ENCODE measurements at places on chromosomes 1 and 21.

DNA sequence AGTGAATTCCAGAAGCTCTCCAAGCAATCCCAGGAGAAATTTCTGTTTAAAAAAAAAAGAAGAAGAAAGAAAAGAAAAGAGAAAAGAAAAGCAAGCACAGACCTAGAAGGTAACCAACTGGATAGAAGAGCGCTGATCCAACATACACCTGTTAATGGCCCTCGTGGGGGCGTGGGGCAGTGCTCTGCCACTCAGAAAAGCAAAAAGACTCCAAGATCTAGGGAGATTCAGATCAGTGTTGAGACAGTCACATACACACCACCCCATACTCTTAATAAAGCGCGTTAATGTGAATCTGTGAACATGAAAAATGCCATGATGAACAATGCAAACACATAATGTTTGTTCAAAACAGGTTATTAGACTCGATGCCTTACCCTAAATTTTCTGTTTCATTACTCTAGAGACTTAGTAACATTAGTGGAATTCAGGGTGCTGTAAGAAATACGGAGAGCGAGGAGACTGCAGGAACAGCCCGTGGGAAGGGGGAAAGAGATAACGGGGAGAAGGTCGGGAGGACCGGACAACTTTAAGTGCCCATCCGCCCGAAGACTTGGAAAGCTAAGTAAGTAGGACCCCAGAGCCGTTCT, 406 bp downstream of the NME7 start:
- no peak for DNase-seq

GRCh38 chr1:92536980-92537884, 50.5 kb upstream of the GFI1 start:
- DNase-seq: no peak

DNA sequence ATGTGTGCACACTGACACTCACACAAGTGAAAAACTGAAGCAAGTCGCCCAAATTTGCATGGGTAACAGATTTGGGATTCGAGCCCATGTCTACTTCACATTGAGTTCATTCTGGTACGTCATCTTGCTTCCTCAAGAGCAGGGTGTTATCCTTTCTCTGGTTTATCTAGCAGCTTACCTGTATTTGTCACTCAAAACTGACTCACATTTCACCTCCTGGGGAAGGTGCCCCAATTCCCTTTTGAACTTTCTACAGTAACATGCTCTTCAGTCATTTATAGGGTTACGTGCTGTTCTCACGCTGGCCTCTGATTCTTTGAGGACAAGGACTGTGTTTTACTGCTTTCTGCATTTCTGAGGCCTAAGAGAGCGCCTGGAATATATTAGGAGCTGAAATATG, 162.8 kb downstream of the PDE4B start:
- DNase-seq: no peak

DNA sequence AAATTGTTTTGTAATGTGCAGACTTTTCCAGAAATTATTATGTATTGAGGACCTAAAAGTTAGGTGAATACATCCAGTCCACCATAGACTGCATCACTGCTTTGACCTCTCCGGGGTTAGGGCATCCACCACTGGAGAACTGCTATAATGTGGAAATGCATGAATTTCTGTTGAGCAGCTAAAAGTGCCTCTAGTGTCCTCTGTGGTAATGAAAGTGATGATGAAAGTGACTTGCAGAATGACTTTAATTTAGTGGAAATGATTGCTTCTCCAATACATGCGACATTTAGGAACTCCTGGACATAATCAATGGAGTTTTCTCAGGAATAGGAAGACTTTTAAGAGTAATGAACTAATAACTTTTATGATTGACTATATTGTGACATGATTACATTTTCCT, 170.8 kb downstream of the LBR start:
- no peak for DNase-seq

DNA sequence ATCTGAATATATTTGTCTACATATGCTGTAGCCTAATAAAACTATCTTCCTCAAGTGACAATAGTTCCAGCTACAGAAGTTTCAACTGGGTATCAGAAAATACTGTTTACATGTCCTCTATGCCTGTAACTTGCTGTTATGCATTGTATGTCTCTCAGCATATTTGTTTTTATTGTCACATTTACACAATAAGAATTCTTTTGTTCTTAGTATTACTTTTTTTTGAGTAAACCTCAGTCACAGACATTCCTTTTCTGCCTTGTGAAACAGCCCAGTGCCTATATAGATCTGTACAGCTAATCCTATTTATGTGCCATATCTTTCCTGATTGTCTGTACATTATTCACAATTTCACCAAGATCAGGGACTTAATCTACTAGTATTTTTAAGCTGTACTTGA, 565.2 kb downstream of the NEGR1 start:
- DNase-seq: no peak

GRCh38 chr1:218863987-218864386, 309.7 kb upstream of the LYPLAL1 start:
- no peak for DNase-seq

GRCh38 chr1:74818661-74819456, 85.9 kb downstream of the TYW3 start:
- DNase-seq: no peak

DNA sequence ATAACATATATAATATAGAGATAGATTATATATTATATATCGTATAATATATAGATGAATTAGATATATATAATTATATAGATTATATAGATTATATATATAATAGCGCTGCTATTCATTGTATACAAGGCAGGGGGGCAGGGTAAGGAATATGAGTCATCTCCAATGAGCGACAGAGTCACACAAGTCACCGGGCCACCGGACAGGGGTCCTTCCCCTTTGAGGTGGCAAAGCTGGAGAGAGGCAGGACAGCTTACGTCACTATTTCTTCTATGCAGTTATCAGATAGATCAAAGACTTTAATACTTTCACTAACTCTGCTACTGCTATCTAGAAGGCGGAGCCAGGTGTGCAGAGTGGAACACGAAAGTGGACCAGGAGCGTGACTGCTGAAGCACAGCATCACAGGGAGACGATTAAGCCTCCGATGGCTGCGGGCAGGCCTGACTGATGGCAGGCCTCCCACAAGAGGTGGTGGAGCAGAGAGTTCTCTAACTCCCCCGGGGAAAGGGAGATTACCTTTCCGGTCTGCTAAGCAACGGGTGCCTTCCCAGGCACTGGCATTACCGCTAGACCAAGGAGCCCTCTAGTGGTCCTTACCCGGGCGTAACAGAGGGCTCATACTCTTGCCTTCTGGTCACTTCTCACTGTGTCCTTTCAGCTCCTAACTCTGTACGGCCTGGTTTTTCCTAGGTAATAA, 2154.7 kb downstream of the MRPL39 start:
- no peak for DNase-seq

DNA sequence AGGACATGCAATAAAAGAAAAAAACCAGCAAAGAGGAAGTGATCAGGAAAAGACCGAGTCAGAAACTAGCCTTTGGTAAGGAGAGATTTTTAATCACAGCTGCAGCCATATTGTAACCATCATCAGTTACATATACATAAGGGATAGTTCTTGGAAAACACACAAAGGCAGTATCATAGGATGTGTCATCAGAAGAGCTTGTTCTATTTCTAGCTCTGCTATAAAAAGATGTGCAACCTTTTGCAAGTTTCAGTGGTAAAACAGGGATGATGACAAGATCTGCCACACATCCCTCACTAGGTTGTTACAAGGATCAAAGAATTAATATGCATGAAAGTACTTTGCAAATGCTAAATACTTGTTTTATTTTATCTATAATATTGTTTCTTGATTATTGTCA, 342.0 kb downstream of the VAV3 start:
- no peak for DNase-seq

DNA sequence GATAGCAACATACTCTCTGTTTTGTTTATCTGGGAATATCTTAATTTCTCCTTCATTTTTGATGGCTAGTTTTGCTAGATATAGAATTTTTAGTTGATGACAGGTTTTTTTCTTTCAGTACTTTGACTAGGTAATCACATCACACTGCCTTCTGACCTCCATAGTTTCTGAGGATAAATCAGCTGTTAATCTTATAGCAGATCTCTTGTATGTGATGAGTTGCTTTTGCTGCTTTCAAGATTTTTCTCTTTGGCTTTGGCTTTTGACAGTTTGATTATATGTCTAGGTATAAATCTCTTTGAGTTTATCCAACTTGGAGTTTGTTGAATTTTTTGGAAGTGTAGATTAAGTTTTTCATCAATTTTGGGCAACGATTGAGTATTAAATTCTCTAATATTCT, 142.6 kb downstream of the ZNF644 start:
- no peak for DNase-seq

DNA sequence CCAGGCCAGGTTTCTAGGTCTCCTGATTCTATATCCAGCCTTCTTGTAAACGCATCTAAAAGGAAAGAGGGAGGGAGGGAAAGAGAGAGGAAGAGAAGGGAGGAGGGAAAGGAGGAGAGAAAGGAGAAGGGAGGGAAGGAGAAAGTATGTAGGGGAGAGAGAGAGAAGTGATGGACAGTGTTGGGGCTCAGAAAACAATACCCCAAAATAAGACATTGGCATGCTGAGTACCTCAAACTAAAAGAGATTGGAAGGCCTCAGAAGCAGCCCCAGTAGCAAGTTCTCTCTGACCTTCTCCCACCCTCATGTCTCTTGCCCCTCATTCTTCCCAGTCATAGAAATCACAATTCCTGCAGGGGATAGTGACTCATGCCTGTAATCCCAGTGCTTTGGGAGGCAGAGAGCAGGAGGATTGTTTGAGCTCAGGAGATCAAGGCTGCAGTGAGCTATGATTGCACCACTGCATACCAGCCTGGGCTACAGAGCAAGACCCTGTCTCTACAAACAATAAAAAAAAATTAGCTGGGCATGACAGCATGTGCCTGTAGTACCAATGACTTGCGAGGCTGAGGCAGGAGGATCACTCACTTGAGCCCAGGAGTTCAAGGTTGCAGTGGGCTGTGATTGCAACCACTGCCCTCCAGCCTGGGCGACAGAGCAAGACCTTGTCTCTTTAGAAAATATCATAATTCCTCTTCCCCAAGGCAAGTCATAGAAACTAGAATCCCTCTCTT, 51.2 kb downstream of the DNTTIP2 start:
- DNase-seq: no peak

- DNase-seq: no peak
Measured at GRCh38 chr1:43235451-43236121, 34.2 kb upstream of the TMEM125 start.

DNA sequence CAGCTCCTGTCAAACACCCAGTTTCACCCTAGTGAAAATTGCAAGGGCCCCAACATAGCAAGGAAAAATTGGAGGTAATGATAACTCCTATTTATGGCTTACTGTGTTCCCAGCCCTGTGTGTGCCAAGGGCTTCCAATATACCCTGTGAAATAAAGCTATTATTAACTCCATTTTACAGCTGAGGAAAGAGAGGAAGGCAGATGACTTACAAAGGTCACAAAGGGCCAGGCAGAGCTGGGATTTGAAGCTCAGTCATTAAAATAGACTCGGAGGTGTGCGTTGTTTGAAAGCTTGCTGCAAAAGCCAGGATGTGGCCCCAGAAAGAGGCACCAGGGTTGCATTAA, 20.2 kb upstream of the SDC3 start:
- DNase-seq: no peak

DNA sequence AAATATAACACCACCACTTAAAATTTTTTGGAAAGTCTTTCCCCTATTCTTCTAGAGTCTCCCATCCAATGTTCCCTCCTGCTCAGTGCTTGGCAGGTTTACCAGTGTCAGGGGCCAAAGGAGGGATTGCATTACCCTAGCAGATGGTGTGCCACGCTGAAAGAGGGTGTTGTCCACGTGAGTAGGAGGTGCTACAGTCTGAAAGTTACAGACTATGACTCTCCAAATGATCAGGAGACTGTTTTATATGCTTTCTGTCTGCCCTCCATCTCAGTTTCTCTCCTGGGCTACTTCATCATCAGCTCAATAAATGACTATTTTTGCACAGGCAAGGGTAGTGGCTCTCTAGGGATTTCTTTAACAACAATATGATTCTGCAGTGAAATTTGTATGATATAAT, 31.3 kb upstream of the ANGPTL7 start:
- DNase-seq: no peak

DNA sequence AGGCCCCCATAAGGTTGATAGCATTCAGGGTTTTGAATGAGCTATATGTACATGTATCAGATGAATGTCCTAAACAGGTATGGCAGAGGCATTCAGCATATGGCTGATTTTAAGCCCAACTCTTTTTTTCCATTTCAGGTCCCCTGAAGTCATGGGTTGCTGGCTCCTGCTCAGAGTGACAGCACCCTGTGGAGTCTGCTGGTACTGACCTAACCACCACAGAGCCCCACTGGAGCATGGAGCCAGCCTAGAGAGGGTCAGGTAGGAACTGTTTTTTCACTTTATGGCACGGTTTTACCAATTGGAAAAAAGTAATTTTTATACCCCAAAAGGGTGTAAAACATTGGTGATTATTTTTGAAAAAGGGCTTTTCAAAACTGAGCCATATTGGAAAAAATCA, 82.5 kb upstream of the MPC2 start:
- no peak for DNase-seq

DNA sequence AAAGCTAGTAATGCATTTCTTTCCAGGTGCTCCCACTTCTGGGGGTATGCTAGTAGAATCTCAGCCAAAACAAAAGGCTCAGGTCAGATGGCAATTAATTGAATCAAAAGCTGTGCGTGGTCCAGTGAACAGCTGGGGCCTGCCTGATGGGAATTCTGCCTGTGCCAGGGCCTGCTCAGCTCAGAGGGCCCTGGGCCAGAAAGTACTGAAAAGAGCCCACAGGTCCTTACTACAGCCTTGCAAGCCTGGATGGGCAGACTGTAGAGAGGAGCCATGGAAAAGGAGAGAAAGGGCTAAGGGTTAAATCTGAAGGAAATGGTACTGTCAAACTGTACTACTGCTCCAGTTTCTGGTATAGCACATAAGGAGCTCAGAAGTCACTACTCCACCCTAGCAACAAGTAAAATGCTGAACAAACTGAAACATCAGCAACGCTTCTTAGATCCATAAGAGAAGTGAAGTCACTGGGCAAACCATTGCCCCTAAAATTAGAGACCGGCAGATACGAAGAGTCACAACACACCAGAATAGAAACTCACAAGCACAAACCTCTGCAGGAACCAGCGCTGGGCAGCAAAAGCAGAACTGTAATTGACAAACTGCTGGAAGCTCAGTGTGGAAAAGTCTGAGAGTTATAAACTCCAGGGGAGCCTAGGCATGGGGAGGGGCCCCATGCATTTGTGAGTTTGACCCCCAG, 121.1 kb upstream of the SYT6 start:
- no peak for DNase-seq

All from posterior cingulate gyrus (tissue), 11 donors.